ENCODE measurements at places on chromosomes 3 and 15. TPM values are rescaled to one million over a fixed set of nuclear protein-coding genes. Genes with fewer than 3 reads are reported as not detected.

Gene LNP1
- 3.3 TPM for total RNA-seq

- DNase-seq = no peak
- H3K27ac ChIP-seq = no peak overlapping the region
- H3K4me1 ChIP-seq = no peaks in the 10 kb centered on the region
- H3K36me3 ChIP-seq = no peaks in the 10 kb centered on the region
- no peak overlapping the region for H3K4me3 ChIP-seq
Measured at GRCh38 chr3:25567388-25567787, 97.3 kb downstream of the TOP2B start.

DNA sequence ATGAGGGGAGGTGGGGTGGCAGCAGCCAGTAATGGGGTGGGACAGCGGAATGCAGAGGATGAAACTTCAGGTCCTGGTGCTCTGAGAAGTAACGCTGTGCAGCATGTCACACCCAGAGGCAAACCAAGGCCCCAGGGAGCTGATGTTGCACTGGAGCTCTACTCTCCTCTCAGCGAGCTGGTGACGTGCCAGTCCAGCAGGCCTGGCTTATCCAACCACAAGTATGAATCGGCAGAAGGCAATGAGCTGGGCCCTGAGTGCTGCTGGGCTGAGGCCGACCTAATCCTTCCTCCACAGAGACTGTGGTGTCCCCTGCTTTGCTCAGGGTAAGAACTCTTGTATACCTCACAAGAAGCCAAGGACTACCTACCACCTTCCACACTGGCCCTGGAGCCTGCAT, 30.5 kb downstream of the CD86 start:
- H3K27me3 ChIP-seq = no peaks in the 10 kb centered on the region
- no peak overlapping the region for H3K27ac ChIP-seq
- H3K36me3 ChIP-seq = no peaks in the 10 kb centered on the region

DNA sequence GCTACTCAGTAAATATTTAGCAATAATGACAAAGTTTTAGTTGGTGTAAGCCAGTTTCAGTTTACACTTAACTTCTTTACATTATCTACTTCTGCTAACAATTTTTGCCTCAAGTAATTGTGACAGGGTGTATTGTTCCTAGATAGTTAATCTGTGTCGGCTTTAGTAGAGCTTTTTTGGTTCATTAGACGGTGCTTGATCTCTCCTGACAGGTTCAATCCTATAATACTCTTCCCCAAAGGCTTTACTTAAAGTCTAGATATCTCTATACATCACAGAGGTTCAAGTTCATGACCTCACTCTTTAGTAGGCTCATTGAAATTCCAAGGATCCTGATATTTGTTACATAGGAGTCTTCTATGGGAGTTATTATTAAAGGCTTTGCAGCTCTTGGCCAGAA, 365.6 kb upstream of the DPPA4 start:
- no peak for DNase-seq
- no peaks in the 10 kb centered on the region for H3K4me1 ChIP-seq
- H3K27me3 ChIP-seq = no peaks in the 10 kb centered on the region
- no peaks in the 10 kb centered on the region for H3K36me3 ChIP-seq

DNA sequence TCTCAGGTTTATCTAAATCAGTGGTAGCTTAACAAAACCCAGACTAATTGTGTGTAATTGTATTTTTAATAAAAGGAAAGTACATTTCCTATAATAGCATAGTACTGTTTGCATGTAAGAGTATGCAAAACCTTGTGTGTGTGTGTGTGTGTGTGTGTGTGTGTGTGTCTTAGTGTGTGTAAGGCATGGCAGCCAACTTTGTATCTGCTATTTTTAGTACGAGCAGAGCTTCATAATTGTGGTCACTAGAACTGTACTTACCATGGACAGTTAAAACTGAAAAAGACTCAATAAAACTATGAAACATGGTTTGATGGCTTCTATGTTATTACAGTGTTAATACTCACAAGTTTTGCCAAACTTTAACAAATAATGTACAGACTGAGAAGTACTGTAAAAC, 6.2 kb downstream of the P2RY1 start:
- H3K4me1 ChIP-seq = no peaks in the 10 kb centered on the region
- DNase-seq = no peak
- no peaks in the 10 kb centered on the region for H3K27me3 ChIP-seq
- no peak overlapping the region for H3K27ac ChIP-seq

- DNase-seq = no peak
- no peak overlapping the region for H3K4me3 ChIP-seq
- no peaks in the 10 kb centered on the region for H3K27me3 ChIP-seq
- no peaks in the 10 kb centered on the region for H3K4me1 ChIP-seq
- H3K27ac ChIP-seq = no peak overlapping the region
Measured at GRCh38 chr3:115161866-115162265, 14.8 kb upstream of the ZBTB20 start.

DNA sequence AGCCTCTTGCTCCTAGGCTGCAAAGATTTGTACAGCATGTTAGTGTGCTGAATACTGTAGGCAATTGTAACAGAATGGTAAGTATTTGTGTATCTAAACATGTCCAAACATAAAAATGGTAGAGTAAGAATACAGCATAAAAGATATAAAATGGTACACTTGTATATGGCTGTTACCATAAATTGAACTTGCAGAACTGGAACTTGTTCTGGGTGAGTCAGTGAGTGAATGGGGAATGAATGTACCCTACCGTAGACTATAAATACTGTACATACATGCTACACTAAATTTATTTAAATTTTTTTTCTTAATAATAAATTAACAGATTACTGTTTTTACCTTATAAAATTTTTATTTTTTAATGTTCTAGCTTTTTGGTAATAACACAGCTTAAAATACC, 858.7 kb downstream of the ROBO2 start:
- H3K4me3 ChIP-seq = no peak overlapping the region
- H3K36me3 ChIP-seq = no peaks in the 10 kb centered on the region
- H3K27ac ChIP-seq = no peak overlapping the region
- no peaks in the 10 kb centered on the region for H3K27me3 ChIP-seq
- no peak for DNase-seq

GRCh38 chr3:172077197-172077757, 37.9 kb downstream of the FNDC3B start:
- H3K27me3 ChIP-seq = no peaks in the 10 kb centered on the region
- no peak overlapping the region for H3K27ac ChIP-seq
- H3K4me3 ChIP-seq = no peak overlapping the region
- H3K4me1 ChIP-seq = no peaks in the 10 kb centered on the region

Gene GOLGA8Q
- 4.3 TPM for total RNA-seq

- H3K27ac ChIP-seq = no peak overlapping the region
- H3K27me3 ChIP-seq = no peaks in the 10 kb centered on the region
- H3K4me1 ChIP-seq = no peaks in the 10 kb centered on the region
- no peak for DNase-seq
- no peaks in the 10 kb centered on the region for H3K36me3 ChIP-seq
- no peak overlapping the region for H3K4me3 ChIP-seq
Measured at GRCh38 chr3:125075738-125076137, 19.9 kb upstream of the HEG1 start.

DNA sequence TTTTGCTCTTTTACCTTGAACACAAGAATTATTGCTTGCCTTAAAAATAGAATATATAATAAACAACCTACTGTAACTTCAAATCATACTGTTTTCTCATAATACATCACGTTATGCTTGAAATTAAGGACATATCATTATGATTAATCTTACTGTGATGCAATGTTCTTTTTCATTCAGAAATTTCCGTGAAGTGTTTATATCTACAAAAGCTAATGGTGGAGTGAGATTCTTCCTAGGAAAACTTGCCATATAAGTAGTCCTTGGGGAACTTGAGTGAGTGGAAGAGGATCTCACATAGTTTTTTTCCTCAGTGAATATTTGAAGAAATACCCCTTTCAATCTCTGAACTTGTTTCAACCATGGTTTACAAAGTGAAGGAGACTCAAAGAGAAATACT, 498.7 kb upstream of the CBLB start:
- no peaks in the 10 kb centered on the region for H3K27me3 ChIP-seq
- H3K27ac ChIP-seq = no peak overlapping the region
- DNase-seq = no peak
- H3K4me1 ChIP-seq = no peaks in the 10 kb centered on the region

All from breast epithelium (tissue), 4 donors.